ENCODE measurements at places on chromosomes 7 and 10.

- no peaks in the 10 kb centered on the region for H3K27me3 ChIP-seq
- no peak overlapping the region for H3K4me3 ChIP-seq
- H3K36me3 ChIP-seq: peaks cover 71% of the 10 kb centered on the region
- H3K4me1 ChIP-seq: no peaks in the 10 kb centered on the region
These were observed 19.8 kb upstream of the GET4 start for GRCh38 chr7:856444-857095.

DNA sequence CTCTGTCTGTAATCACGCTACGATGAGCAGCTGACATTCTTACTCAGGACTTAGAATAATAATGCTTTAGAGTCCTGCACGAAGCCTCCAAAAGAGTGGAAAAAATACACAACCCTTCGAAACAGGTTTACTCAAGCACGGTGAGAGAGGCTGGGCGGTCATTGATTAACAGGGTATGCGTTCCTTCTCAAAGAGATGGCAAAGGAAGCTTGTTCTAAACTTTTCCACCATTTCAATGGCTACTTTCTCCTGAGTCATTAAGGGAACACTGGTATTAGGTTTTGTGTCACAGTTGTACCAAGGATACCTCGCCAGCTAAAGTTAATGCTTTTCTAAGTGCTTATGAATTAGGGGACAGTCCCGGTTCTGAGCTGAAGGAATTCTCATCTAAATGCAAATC is 141.9 kb upstream of the RHEB start:
- H3K4me1 ChIP-seq: no peaks in the 10 kb centered on the region
- H3K27me3 ChIP-seq: no peaks in the 10 kb centered on the region
- DNase-seq: no peak
- H3K4me3 ChIP-seq: no peak overlapping the region
- H3K27ac ChIP-seq: no peak overlapping the region
- H3K36me3 ChIP-seq: no peaks in the 10 kb centered on the region

- DNase-seq: no peak
- H3K4me3 ChIP-seq: no peak overlapping the region
- H3K4me1 ChIP-seq: no peaks in the 10 kb centered on the region
These were observed 1212.4 kb upstream of the PHF14 start for GRCh38 chr7:9761224-9761623.

- H3K27ac ChIP-seq: peak overlapping the region; percentile 97
- H3K27me3 ChIP-seq: no peaks in the 10 kb centered on the region
- peak; percentile 39 for DNase-seq
- H3K4me3 ChIP-seq: peak overlapping the region; percentile 90
- no peaks in the 10 kb centered on the region for H3K4me1 ChIP-seq
These were observed 534 bp upstream of the ACBD5 start for GRCh38 chr10:27241010-27241651.

DNA sequence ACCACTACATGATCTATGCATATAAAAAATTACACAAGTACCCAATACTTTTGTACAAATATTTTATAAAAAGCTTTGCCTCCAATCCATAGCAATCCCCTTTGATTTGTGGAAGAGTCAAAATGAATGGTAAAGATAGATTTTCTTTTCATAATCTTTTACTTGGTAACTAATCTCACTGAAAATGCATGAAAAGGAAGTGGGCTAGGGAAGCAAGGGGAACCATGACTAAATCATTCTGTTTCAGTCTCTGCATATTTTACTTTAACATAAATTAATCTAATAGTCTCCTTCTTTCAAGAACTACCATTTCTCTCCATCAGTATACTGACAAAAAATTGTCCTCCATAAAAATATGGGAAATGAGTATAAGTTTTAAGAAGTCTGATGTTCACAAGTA is 96.9 kb downstream of the TES start:
- no peaks in the 10 kb centered on the region for H3K4me1 ChIP-seq
- no peak overlapping the region for H3K4me3 ChIP-seq
- no peak overlapping the region for H3K27ac ChIP-seq
- DNase-seq: no peak
- H3K27me3 ChIP-seq: no peaks in the 10 kb centered on the region

GRCh38 chr10:76303682-76304316 is 872.4 kb downstream of the LRMDA start:
- DNase-seq: peak; percentile 70
- H3K27ac ChIP-seq: no peak overlapping the region
- peaks cover 1% of the 10 kb centered on the region for H3K4me1 ChIP-seq
- H3K27me3 ChIP-seq: no peaks in the 10 kb centered on the region

DNA sequence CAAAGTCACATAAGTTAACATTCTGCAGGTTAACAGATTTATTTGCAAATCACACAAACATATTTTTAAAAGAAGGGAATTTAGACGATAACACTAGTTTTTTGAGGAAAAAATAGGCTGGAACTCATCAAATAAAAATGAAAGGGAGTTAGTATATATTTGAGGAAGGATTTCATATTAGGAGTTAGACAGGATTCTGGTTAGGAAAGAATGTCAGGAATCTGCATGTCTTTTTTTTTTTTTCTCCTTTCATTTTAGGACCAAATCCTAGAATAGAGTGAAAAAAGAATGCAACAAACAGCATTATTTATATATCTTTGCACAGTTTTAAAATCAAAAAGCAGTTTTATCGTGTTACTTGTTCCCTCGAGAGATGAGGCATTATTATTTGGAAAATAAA is 8.9 kb upstream of the TRDMT1 start:
- H3K36me3 ChIP-seq: no peaks in the 10 kb centered on the region
- H3K4me1 ChIP-seq: peaks cover 63% of the 10 kb centered on the region
- no peaks in the 10 kb centered on the region for H3K27me3 ChIP-seq
- H3K4me3 ChIP-seq: no peak overlapping the region
- peak overlapping the region; percentile 76 for H3K27ac ChIP-seq

GRCh38 chr10:2128991-2129390 is 391.7 kb upstream of the ADARB2 start:
- no peak overlapping the region for H3K27ac ChIP-seq
- no peaks in the 10 kb centered on the region for H3K4me1 ChIP-seq
- DNase-seq: no peak
- no peak overlapping the region for H3K4me3 ChIP-seq

GRCh38 chr10:93947055-93947454 is 46.7 kb upstream of the PLCE1 start:
- no peaks in the 10 kb centered on the region for H3K27me3 ChIP-seq
- H3K4me1 ChIP-seq: peaks cover 5% of the 10 kb centered on the region
- no peak overlapping the region for H3K4me3 ChIP-seq
- peak overlapping the region; percentile 69 for H3K27ac ChIP-seq
- no peak for DNase-seq
- H3K36me3 ChIP-seq: no peaks in the 10 kb centered on the region

- H3K36me3 ChIP-seq: no peaks in the 10 kb centered on the region
- H3K27me3 ChIP-seq: no peaks in the 10 kb centered on the region
- H3K4me1 ChIP-seq: peaks cover 10% of the 10 kb centered on the region
- no peak overlapping the region for H3K4me3 ChIP-seq
- DNase-seq: no peak
These were observed 75.0 kb upstream of the CTBP2 start for GRCh38 chr10:125235093-125236069.

DNA sequence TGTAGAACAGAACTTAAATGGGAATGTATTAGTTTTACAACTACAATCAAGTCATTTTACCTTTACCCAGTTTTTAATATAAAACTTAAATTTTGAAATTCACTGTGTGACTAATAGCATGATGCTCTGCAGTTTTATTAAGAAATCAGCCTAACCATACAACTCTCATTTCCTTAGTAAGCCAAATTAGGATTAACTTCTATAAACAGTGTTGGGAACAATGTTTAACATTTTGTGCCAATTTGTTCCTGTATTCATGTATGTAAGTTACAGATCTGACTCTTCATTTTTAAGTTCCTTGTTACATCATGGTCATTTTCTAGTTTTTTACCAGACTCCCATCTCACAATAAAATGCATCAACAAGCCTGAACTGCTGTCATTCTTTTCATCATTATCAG is 209.8 kb downstream of the ZEB1 start:
- H3K27me3 ChIP-seq: no peaks in the 10 kb centered on the region
- peaks cover 15% of the 10 kb centered on the region for H3K36me3 ChIP-seq
- no peaks in the 10 kb centered on the region for H3K4me1 ChIP-seq
- DNase-seq: no peak

DNA sequence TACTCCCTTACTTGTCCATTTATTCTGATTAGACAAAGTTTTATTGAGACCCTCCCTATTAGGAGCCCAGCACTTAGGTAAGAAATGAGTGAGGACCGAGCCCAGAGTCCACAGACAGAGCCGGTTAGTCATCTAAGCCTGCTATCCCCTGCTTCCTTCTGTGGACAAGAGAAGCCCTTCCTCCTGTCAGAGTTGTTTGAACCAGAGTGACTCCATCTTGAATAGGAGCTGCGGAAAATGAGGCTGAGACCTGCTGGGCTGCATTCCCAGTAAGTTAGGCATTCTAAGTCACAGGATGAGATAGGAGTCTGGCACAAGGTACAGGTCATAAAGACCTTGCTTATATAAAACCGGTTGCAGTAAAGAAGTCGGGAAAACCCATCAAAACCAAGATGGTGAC is 109.1 kb downstream of the CPXM2 start:
- H3K27ac ChIP-seq: no peak overlapping the region
- no peaks in the 10 kb centered on the region for H3K4me1 ChIP-seq
- no peak overlapping the region for H3K4me3 ChIP-seq

GRCh38 chr7:66542049-66542448 is 86.6 kb upstream of the KCTD7 start:
- peaks cover 2% of the 10 kb centered on the region for H3K36me3 ChIP-seq
- peak overlapping the region; percentile 26 for H3K27ac ChIP-seq
- H3K4me3 ChIP-seq: no peak overlapping the region
- DNase-seq: no peak
- H3K27me3 ChIP-seq: no peaks in the 10 kb centered on the region

DNA sequence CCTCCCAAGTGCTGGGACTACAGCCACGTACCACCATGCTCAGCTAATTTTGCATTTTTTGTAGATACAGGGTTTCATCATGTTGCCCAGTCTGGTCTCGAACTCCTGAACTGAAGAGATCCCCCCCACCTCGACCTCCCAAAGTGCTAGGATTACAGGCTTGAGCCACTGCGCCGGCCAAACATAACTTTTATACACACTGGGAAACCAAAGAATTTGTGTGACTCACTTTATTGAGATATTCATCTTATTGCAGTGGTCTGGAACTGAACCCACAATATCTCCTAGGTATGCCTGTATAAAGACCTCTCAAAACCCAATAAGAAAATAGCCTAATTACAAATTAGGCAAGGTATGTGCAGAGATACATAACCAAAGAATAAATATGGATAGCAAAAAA is 182.6 kb upstream of the FEZF1 start:
- H3K4me1 ChIP-seq: no peaks in the 10 kb centered on the region
- DNase-seq: no peak
- H3K4me3 ChIP-seq: no peak overlapping the region
- H3K36me3 ChIP-seq: no peaks in the 10 kb centered on the region
- H3K27me3 ChIP-seq: no peaks in the 10 kb centered on the region

DNA sequence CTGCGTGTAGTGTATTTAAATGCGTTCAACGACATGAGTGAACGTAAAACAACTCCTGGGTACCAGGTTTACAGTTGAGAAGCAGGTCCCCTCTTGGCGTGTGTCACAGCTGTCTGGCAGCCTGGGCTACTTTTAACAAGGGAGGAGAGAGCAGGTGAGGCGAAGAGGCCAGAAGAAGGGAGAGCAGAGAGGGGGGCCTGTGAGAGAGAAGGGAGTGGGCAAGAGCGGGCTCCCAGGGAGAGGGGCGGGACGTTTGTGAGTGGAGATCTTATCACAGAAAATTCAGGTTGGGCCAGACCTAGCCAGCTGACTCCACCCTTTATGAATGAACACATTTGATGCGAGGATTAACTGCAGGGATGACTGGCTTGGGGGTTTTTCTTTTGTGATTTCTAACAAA is 154.0 kb downstream of the CAMK1D start:
- no peak overlapping the region for H3K27ac ChIP-seq
- peaks cover 5% of the 10 kb centered on the region for H3K4me1 ChIP-seq
- no peak for DNase-seq
- no peaks in the 10 kb centered on the region for H3K27me3 ChIP-seq
- H3K36me3 ChIP-seq: no peaks in the 10 kb centered on the region
- no peak overlapping the region for H3K4me3 ChIP-seq

- DNase-seq: peak; percentile 33
- H3K4me3 ChIP-seq: peak overlapping the region; percentile 62
- H3K36me3 ChIP-seq: no peaks in the 10 kb centered on the region
These were observed 68.3 kb downstream of the CREM start for GRCh38 chr10:35194906-35195305.

- DNase-seq: no peak
- no peaks in the 10 kb centered on the region for H3K27me3 ChIP-seq
- no peak overlapping the region for H3K27ac ChIP-seq
- peaks cover 17% of the 10 kb centered on the region for H3K36me3 ChIP-seq
These were observed 67.2 kb downstream of the VOPP1 start for GRCh38 chr7:55504967-55505658.

DNA sequence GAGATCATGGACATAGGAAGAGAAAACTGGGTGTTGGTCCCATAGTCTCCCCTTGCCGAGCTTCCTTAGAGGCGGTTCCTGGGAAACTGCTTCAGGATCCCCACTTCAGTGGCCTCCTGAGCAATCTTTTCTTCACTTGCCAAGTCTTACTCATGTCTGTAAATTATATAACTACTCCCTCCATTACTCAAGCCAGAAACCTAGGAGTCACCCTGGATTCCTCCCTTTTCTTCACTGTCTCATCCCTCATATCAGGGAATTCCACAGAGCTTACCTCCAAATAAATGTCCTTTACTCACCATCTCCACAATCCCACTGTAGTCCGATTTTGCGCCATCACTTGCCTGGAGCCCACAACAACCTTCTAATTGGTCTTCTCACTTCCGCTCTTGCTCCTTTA is 29.1 kb upstream of the TRUB1 start:
- no peak overlapping the region for H3K27ac ChIP-seq
- DNase-seq: no peak
- no peaks in the 10 kb centered on the region for H3K4me1 ChIP-seq
- H3K4me3 ChIP-seq: no peak overlapping the region
- no peaks in the 10 kb centered on the region for H3K36me3 ChIP-seq

GRCh38 chr7:99116144-99116543 is 27.8 kb downstream of the SMURF1 start:
- no peak for DNase-seq
- H3K27ac ChIP-seq: no peak overlapping the region
- no peaks in the 10 kb centered on the region for H3K27me3 ChIP-seq
- H3K4me3 ChIP-seq: no peak overlapping the region

- no peaks in the 10 kb centered on the region for H3K36me3 ChIP-seq
- no peaks in the 10 kb centered on the region for H3K27me3 ChIP-seq
- DNase-seq: no peak
- no peaks in the 10 kb centered on the region for H3K4me1 ChIP-seq
These were observed 39.0 kb upstream of the ZMIZ1 start for GRCh38 chr10:79029478-79030390.

- H3K4me3 ChIP-seq: no peak overlapping the region
- DNase-seq: no peak
- no peaks in the 10 kb centered on the region for H3K36me3 ChIP-seq
These were observed 2.8 kb downstream of the TAS2R41 start for GRCh38 chr7:143480501-143480900.

- no peak overlapping the region for H3K4me3 ChIP-seq
- peak; percentile 61 for DNase-seq
- no peak overlapping the region for H3K27ac ChIP-seq
- H3K27me3 ChIP-seq: no peaks in the 10 kb centered on the region
- peaks cover 7% of the 10 kb centered on the region for H3K4me1 ChIP-seq
These were observed 568.7 kb upstream of the LRRN3 start for GRCh38 chr7:110522061-110522760.

Measured in SK-N-SH (cell line).